ENCODE measurements at places on chromosomes 3 and 15.

DNA sequence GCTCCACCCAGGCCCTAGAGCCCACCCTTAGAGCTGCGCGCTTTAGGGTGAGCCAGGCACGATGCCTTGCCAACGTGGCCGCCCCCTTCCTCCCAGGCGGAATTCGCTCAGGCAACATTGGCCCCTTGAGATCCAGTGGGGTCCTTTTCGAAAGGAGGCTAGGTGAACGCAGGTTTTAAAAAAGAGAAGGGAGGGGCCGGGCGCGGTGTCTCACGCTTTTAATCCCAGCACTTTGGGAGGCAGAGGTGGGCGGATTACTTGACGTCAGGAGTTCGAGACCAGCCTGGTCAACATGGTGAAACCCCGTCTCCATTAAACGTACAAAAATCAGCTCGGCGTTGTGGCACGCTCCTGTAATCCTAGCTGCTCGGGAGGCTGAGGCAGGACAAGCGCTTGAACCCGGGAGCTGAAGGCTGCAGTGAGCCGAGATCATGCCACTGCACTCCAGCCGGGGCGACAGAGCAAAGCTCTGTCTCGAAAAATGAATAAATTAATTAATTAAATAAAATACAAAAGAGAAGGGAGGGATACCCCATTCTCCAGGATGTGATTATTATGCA lies 984 bp upstream of the RPP25 start:
- DNase-seq: no peak

DNA sequence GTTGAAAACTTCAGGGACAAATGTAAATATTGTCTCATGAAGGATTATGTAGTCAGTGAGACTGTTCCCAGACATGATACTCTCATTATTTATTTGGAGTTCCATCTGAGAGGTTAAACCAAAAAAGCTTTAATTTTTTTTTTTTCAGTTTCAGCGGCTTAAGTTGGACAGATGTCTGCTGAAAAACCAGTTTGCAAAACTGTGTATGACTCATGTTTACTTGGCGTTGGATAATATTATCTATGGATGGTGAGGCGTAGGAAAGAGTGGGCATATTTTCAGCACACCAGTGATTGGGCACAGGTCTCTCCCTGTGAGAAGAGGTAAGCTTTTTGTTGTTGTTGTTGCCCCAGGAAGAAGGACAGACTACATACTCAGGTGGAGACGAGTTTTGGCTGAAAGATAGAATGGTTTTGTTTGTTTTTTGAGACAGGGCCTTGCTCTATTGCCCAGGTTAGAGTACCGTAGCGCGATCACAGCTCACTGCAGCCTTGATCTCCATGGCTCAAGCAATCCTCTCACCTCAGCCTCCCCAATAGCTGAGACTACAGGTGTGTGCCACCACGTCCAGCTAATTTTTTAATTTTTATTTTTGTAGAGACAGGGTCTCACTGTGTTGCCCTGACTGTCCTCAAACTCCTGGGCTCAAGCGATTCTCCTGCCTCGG lies 16.4 kb upstream of the ANXA2 start:
- DNase-seq: no peak

DNA sequence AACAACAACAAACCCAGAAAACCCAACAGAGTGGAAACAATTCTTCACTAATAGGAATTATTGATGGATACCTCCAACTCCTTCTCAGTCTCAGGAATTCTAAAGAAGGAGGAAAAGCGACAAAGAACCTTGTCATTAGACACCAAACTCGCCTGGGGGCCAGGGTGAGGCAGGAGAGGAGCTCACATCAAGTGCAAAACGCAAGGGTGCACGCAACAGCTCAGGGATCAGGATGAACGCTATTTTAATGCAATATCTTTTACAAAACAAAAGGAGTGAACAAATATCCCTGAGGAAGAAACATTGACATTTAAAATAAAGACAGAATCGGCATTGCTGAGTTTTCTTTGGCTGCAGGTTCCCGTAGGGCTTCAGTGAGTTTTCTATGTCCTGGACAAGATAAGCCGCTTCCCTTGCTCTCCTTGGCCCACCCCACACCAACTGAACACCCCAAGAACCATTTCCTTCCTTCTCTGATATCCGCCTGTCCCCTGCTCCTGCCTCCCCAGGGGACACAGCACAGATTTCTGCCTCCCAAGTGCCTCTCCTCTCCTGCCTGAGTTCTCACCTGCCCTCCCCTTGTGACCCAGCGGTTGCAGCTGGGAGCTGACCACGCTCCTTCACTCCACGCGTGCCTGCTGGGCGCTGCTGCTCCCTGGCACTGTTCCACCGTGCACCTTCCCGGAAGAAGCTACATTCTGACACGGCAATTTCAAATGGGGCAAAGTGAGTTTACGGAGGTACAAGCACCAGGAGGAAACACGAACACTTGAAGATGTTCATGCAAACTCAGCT lies 63.0 kb downstream of the ATP10A start:
- no peak for DNase-seq

DNA sequence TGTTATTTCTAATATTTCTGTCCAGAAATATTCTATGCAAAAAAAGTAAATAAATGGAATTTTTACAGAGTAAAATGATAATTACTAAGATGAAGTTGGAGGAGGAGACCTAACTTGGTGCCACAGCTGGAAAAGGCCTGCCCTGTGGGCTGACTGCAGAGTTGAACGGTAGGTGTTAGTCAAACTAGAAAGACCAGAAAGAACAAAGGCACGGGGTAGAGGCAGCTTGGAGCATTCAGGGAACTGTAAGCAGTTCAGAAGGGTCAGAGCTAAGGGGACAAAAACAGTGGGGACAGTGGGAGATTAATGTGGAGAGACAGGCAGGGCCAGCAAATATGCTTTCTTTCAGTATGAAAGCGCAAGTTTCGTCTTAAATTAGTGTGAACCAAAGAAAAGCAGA lies 39.3 kb upstream of the PTPRG start:
- no peak for DNase-seq

DNA sequence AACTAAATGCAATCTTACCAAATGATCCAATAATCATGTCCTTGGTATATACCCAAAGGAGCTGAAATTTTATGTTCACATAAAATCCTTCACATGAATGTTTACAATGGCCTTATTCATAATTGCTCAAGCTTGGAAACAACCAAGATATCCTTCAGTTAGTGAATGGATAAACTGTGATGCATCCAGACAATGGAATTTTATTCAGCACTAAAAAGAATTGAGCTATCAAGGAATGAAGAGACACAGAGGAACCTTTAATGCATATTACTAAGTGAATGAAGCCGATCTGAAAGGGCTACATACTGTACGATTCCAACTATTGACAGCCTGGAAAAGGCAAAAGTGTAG lies 168.4 kb downstream of the PDE8A start:
- no peak for DNase-seq

- no peak for DNase-seq
Measured at GRCh38 chr15:41024885-41025284, 71.6 kb downstream of the CHAC1 start.

- no peak for DNase-seq
Measured at GRCh38 chr3:78091478-78092119, 1051.7 kb downstream of the ROBO2 start.

Data from H54 (cell line).